ENCODE measurements at places on chromosomes 11 and 22. TPM values are rescaled to one million over a fixed set of nuclear protein-coding genes. Genes with fewer than 3 reads are reported as not detected.

GRCh38 chr22:28029201-28029948 is 110.3 kb upstream of the PITPNB start:
- no peaks in the 10 kb centered on the region for H3K4me1 ChIP-seq
- H3K4me3 ChIP-seq = no peak overlapping the region
- H3K36me3 ChIP-seq = no peaks in the 10 kb centered on the region
- H3K27me3 ChIP-seq = no peaks in the 10 kb centered on the region
- DNase-seq = no peak
- H3K27ac ChIP-seq = no peak overlapping the region

GRCh38 chr11:61778920-61779650 is 13.3 kb downstream of the TMEM258 start:
- no peaks in the 10 kb centered on the region for H3K27me3 ChIP-seq
- DNase-seq = no peak
- no peaks in the 10 kb centered on the region for H3K36me3 ChIP-seq

GRCh38 chr11:102332611-102332994 is 14.4 kb upstream of the BIRC2 start:
- no peaks in the 10 kb centered on the region for H3K27me3 ChIP-seq
- H3K36me3 ChIP-seq = peaks cover 42% of the 10 kb centered on the region
- H3K4me1 ChIP-seq = no peaks in the 10 kb centered on the region
- peak overlapping the region; percentile 42 for H3K27ac ChIP-seq

DNA sequence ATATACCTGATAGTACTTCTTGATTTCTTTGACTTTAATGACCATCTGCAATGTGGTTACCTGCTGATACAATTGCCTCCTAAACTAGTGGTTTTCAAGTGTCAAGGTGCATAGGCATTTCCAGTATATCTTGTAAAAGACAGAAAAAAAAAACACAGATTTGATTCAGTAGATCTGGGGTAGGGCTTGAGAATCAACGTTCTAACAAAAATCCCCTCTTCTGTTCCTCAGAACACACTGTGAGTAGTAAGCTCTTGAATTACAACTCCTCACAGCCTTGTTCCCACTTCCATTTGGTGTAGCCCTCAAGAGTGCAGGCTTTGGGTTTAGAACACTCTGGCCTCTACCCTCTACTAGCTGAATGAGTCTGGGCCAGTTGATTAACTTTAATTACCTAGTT is 78.0 kb upstream of the CTSC start:
- H3K27me3 ChIP-seq = no peaks in the 10 kb centered on the region
- H3K4me3 ChIP-seq = no peak overlapping the region
- no peak overlapping the region for H3K27ac ChIP-seq

DNA sequence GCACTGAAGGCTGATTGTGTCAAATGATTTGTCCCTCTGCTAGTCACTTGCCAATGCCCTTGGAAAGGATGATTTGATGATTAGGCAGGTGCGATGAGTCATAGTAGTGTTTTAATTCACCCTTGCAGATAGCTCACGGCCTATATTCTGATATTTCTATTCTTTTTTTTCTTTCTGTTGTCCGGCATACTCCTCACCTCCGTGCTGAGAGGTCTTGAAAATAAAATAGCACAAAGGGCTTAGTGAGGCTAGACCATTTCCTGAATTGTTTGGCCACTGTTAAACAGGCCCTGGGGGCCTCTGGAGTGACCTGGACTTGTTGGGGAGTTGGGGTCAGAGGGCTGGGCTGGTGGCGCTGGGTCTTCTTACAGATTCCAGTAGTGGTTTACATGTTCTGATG is 99.8 kb downstream of the ZBTB16 start:
- H3K27me3 ChIP-seq = peaks cover 13% of the 10 kb centered on the region
- H3K36me3 ChIP-seq = no peaks in the 10 kb centered on the region
- H3K27ac ChIP-seq = no peak overlapping the region
- H3K4me3 ChIP-seq = no peak overlapping the region

- H3K4me3 ChIP-seq = no peak overlapping the region
- H3K27ac ChIP-seq = peak overlapping the region; percentile 88
- H3K36me3 ChIP-seq = no peaks in the 10 kb centered on the region
- peaks cover 17% of the 10 kb centered on the region for H3K4me1 ChIP-seq
- DNase-seq = no peak
Measured at GRCh38 chr11:35103366-35104208, 35.4 kb upstream of the CD44 start.

GRCh38 chr11:47667135-47667534 is 24.8 kb upstream of the MTCH2 start:
- no peak overlapping the region for H3K4me3 ChIP-seq
- H3K4me1 ChIP-seq = no peaks in the 10 kb centered on the region
- H3K36me3 ChIP-seq = no peaks in the 10 kb centered on the region
- H3K27ac ChIP-seq = no peak overlapping the region
- no peak for DNase-seq

DNA sequence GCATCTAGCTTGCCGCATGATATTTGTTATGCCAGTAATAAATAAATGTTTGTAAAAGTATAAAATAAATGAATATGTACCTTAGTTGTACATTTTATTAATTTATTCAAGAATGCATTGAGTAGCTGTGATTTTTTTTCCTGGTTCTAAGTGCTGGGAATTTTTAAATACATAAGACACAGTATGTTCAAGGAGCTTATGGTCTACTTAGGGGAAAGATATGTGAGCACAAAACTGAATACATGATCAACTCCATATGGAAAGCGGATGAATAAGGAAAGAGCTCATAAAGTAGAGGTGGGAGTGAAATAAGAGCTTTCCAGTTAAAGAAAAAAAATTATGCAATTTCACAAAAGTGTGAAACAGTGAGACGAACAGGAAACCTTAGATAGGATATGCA is 944.2 kb upstream of the CCDC90B start:
- DNase-seq = no peak
- H3K4me3 ChIP-seq = no peak overlapping the region
- no peak overlapping the region for H3K27ac ChIP-seq
- H3K27me3 ChIP-seq = no peaks in the 10 kb centered on the region
- H3K4me1 ChIP-seq = no peaks in the 10 kb centered on the region
- no peaks in the 10 kb centered on the region for H3K36me3 ChIP-seq

GRCh38 chr22:45948081-45948648 is 28.8 kb downstream of the WNT7B start:
- DNase-seq = no peak
- H3K27ac ChIP-seq = peak overlapping the region; percentile 61
- no peaks in the 10 kb centered on the region for H3K36me3 ChIP-seq
- peaks cover 54% of the 10 kb centered on the region for H3K4me1 ChIP-seq

GRCh38 chr11:76236092-76236999 is 30.0 kb upstream of the WNT11 start:
- H3K4me3 ChIP-seq = peak overlapping the region; percentile 88
- H3K27me3 ChIP-seq = no peaks in the 10 kb centered on the region
- DNase-seq = no peak
- peaks cover 15% of the 10 kb centered on the region for H3K4me1 ChIP-seq
- peak overlapping the region; percentile 74 for H3K27ac ChIP-seq

DNA sequence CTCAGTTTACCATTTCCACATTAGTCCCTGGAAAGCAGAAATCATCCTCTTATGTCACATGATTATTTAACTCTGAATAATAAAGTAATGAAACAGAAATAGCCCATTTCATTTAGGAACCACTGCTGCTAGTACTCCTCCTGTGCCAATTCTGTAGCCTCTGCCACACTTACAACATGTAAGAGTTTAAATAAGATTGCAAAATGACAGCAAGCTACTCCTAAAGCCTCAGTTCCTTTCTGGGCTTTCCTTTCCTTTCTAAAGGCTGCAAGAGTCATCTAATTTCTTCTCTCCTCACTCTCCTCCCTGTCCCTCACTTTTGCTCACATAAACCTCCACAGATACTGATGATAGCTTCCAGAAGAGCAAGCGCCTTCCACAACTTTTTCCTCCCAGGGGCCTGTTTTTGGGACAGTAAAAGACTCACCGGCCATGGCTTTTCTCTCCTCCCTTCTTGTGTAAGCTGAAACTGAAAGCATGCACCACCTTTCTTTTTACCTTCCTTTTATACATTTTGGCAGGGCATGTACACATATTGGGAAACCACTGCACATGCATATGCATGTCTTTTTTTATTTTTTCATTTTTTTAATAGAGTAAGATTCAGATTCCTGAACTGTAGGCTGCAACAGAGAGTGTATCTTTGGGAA is 38.5 kb downstream of the CARD18 start:
- H3K4me1 ChIP-seq = no peaks in the 10 kb centered on the region
- no peak overlapping the region for H3K4me3 ChIP-seq
- H3K27ac ChIP-seq = no peak overlapping the region
- no peaks in the 10 kb centered on the region for H3K36me3 ChIP-seq
- no peak for DNase-seq
- no peaks in the 10 kb centered on the region for H3K27me3 ChIP-seq

DNA sequence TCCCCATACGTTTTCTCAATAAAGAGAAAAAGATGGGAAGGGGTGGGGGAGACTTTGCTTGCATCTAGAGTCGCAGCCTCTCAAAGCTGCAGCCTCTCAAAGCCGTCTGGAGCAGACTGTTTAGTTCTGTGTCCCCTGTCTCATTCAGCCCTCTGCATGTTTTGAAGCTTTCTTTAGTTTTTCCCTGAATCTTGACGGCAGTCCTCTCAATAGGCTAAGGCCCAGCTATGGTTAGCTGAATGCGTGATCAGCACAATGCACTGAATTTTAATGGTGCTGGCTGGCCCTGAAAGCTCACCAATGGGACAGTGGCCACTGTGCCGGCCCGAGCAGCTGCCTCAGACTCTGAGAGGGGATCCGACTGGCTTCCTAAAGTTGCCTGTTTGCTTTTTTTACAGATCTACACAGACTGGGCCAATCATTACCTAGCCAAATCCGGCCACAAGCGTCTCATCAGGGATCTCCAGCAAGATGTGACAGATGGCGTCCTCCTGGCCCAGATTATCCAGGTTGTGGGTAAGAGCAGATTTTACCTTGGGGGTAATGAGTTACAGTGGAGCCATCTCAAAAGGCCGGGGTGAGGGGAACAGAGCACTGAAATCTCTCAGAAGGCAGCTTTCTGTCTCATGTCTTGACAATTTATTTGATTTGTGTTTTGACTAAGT is 119.6 kb downstream of the NAV2 start:
- H3K4me3 ChIP-seq = no peak overlapping the region
- H3K36me3 ChIP-seq = no peaks in the 10 kb centered on the region
- DNase-seq = no peak
- H3K4me1 ChIP-seq = no peaks in the 10 kb centered on the region
- H3K27ac ChIP-seq = no peak overlapping the region
- H3K27me3 ChIP-seq = no peaks in the 10 kb centered on the region

DNA sequence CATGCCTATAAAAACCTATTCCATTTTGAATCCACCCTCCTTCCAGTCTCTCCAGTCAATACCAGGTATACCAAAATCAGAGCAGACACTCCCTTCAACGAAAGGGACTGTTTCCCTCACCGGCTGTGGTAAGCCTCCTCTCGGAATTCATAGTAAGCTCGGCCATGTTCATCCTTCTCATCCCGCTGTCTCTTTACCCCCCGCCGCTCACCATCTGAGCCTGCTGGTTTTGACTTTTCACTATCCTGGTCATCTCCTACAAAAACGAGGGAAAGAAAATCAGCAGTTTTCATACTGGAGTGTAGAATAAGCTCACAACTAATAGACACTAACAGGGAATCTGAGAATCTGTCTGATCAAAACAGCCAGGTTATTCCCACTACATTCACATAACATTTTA is 3.1 kb downstream of the HNRNPUL2 start:
- DNase-seq = no peak
- peaks cover 50% of the 10 kb centered on the region for H3K36me3 ChIP-seq
- peak overlapping the region; percentile 68 for H3K4me3 ChIP-seq

GRCh38 chr11:11567936-11568650 is 53.7 kb downstream of the GALNT18 start:
- no peaks in the 10 kb centered on the region for H3K4me1 ChIP-seq
- H3K36me3 ChIP-seq = no peaks in the 10 kb centered on the region
- H3K27ac ChIP-seq = no peak overlapping the region
- H3K27me3 ChIP-seq = no peaks in the 10 kb centered on the region

GRCh38 chr11:72430741-72431570 is 3.4 kb downstream of the CLPB start:
- no peak overlapping the region for H3K4me3 ChIP-seq
- H3K27me3 ChIP-seq = no peaks in the 10 kb centered on the region
- 0 out of 2 replicates have a peak, but pooled peaks cover 3% of the 10 kb centered on the region for H3K36me3 ChIP-seq
- H3K4me1 ChIP-seq = peaks cover 5% of the 10 kb centered on the region
- DNase-seq = no peak

- H3K27ac ChIP-seq = no peak overlapping the region
- H3K4me1 ChIP-seq = no peaks in the 10 kb centered on the region
- H3K4me3 ChIP-seq = no peak overlapping the region
- DNase-seq = no peak
- no peaks in the 10 kb centered on the region for H3K27me3 ChIP-seq
- H3K36me3 ChIP-seq = no peaks in the 10 kb centered on the region
Measured at GRCh38 chr11:85941380-85941973, 86.3 kb downstream of the CCDC83 start.

GRCh38 chr11:6191742-6192141 is 7.3 kb upstream of the OR52W1 start:
- no peak overlapping the region for H3K27ac ChIP-seq
- peaks cover 3% of the 10 kb centered on the region for H3K27me3 ChIP-seq

DNA sequence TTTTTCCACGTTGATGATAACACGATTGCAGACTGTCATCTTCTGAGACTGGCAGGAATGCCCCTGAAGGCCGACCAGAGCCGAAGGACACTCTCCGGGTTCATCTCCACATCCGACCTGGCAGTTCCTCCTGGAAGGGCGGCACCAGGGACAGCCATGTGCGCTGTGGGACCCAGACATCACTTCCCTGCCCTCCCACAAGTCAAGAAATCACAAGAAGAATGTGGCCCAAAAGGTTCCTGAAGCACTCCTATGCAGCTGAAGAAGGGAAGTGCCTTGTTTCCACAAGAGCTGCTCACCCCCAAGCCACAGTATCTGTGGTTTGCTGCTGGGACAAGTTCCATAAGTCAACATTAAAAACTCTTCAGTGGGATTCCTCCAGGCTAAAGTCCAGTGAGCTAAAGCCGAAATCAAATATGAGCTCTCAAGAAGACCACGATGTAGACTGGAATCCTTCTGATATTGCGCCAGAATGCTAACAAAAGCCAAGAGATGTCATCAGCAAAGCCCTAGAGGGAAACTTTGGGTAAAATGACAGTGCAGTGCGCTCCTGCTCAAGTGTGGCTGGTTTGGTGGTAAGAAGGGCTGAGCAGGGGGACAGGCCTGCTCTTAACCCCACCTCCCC is 21.2 kb downstream of the PACSIN2 start:
- peaks cover 25% of the 10 kb centered on the region for H3K4me1 ChIP-seq
- H3K27me3 ChIP-seq = no peaks in the 10 kb centered on the region
- H3K4me3 ChIP-seq = no peak overlapping the region
- no peaks in the 10 kb centered on the region for H3K36me3 ChIP-seq
- H3K27ac ChIP-seq = peak overlapping the region; percentile 39
- DNase-seq = no peak

- H3K4me3 ChIP-seq = no peak overlapping the region
- peaks cover 34% of the 10 kb centered on the region for H3K4me1 ChIP-seq
- H3K27me3 ChIP-seq = no peaks in the 10 kb centered on the region
- H3K27ac ChIP-seq = peak overlapping the region; percentile 48
- no peak for DNase-seq
Measured at GRCh38 chr11:86478348-86478747, 103.7 kb downstream of the CCDC81 start.

DRICH1 gene
- not detected for total RNA-seq

ZBTB44 gene
- 66.4 TPM for total RNA-seq

USH1C gene
- not detected for total RNA-seq

KCNJ1 gene
- total RNA-seq = not detected

RAC2 gene
- total RNA-seq = 1.5 TPM

RAB38 gene
- 0.15 TPM for total RNA-seq

FZD4 gene
- total RNA-seq = 11.1 TPM

UBQLNL gene
- total RNA-seq = 0.72 TPM

RFPL3 gene
- not detected for total RNA-seq

DEPDC7 gene
- total RNA-seq = 7.5 TPM

CARD18 gene
- 8.1 TPM for total RNA-seq

CELSR1 gene
- 30.7 TPM for total RNA-seq
